ENCODE measurements at places on chromosomes 2 and 18. TPM values are rescaled to one million over a fixed set of nuclear protein-coding genes. Genes with fewer than 3 reads are reported as not detected.
A peak's percentile ranks its signal among the peaks of the same experiment; 100 is the strongest.

- no peak for DNase-seq
Observed at GRCh38 chr2:206873423-206873822, 65.9 kb upstream of the CPO start.

- no peak for DNase-seq
Observed at GRCh38 chr2:138430181-138430580, 71.4 kb upstream of the SPOPL start.

- no peak for DNase-seq
Observed at GRCh38 chr2:35963824-35964223, 391.8 kb upstream of the CRIM1 start.

GRCh38 chr2:218631837-218632236 is 24.1 kb downstream of the PLCD4 start:
- DNase-seq = no peak

GRCh38 chr2:75100801-75101151 is 98.5 kb downstream of the TACR1 start:
- DNase-seq = no peak

DNA sequence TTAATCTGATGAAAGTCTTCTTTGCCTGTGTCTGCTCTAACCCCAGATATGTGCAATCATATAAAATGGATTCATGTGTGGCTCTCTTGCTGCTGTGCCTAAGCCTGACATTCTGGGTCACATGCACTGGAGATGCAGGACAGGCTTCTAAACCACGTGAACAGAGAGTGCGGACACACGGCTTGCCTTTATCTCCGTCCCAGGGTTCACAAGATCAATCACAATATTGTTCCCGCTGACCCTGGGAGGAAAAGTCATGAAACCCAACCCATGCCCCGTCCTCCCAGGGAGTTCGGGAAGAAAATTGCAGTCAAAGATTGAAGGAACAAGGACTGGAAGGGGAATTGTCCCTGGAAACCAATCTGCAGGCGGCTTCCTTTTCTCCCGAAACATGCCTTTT is 74.8 kb downstream of the VAPA start:
- DNase-seq = no peak

DNA sequence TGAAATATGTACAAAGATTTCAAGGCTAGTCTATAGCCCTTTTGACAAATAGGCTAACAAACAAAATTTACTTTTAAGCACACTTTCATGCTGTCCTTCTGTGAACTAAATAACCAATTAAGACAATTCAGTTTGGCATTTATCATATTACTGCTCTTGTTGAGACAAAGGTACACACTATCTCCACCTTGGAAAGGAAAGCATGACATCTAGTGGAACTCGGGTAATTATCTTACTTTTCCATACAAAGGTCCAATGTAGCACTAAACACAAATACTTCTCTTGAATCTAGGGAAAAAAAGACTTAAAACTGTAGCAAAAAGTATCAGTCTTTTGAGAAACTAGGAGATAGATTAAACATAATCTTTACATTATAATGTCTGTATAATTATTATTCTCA is 125.0 kb upstream of the CD226 start:
- DNase-seq = peak; percentile 30

DNA sequence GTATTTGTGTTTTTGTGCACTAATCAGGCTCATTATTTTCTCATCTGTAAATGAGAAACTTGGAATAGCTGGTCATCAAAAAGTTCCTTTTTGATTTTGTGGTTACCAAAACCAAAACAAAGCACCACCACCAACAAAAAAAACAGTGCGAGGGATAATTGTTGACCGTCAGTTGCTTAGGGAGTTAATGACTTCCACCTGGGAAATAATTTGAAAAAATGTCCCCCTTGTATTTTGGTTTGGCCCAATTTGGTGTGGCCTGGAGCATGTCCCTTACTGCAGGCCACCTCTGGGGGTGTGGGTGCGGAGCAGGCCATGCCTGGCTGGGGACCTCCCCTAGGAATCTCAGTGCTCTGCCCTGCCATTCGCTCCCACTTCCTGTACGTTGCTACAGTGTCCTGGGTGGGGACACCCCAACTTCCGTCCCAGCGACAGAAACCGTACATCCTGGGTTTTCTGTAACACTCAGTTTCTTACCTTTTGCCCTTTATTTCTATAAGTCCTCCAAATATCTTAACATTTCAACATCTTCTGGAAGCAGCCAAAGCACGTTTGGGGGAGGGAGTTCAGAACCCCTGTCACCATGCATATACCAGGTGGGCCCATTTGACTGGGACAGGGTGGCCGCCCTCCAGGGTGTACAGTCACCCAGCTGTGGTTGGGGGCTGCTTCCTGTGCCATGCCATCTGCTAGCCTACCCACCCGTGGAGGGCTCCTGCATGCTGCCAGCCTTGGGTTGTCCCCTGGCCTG is 31.3 kb downstream of the NCK2 start:
- DNase-seq = no peak

DNA sequence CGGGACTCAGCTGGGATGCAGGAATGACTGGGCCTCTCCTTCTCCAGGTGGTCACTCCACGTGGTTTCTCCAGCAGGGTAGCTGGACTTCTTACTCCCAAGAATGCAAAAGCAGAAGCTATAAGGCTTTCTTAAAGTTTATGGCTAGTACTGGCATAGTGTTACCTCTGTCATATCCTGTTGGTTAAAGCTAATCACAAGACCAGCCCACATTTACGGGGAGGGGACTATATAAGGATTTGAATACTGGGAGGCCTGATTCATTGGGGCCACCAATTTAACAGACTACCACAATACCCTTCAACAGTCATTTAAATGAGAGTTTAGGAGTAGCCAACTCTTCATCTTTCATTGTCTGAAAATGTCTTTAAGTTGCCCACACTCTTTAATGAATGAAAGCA is 94.4 kb upstream of the TSPYL6 start:
- no peak for DNase-seq

GRCh38 chr2:235191486-235191885 is 239.7 kb downstream of the SH3BP4 start:
- DNase-seq = no peak

- DNase-seq = no peak
Observed at GRCh38 chr18:44423814-44424644, 256.7 kb upstream of the SETBP1 start.

GRCh38 chr18:8003878-8004675 is 437.0 kb downstream of the PTPRM start:
- no peak for DNase-seq

DNA sequence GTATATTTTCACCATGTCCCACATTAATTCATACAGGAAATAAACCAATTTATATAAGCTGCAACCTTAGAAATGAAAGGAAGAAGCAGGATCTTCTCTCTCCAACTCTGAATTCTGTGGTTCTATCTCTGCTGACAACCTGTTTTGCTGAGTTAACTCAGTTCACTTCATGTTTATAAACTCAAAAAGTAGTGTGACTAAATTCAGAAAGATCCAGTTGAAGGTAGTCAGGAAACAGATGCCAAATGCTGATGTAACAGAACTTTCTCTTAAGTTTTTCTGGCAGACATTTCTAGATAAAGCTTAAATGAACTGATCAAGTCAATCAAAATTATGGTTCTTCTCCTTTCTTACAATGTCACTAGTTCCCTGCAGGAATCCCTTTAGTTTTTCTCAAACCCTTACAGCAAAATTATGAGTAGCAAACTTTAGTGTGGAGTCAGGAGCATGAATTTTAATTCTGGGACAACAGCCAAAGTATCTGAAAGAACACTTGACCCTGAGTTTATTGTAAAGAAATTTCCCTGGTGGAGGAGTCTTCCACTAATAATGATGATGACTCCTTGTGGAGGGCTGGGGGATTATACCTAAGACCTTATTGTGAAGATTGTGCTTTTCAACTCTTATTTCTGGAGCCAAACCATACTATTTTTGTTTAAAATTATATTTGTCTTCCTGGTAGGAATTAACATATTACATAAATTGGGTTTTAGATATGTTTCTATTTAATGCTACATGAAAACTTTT is 216.9 kb downstream of the MYO3B start:
- DNase-seq = no peak

GRCh38 chr2:29326926-29327325 is 211.7 kb downstream of the CLIP4 start:
- no peak for DNase-seq

GRCh38 chr2:117851969-117852368 is 37.5 kb downstream of the DDX18 start:
- DNase-seq = no peak

- no peak for DNase-seq
Observed at GRCh38 chr2:155690785-155691184, 641.7 kb downstream of the NR4A2 start.

DNA sequence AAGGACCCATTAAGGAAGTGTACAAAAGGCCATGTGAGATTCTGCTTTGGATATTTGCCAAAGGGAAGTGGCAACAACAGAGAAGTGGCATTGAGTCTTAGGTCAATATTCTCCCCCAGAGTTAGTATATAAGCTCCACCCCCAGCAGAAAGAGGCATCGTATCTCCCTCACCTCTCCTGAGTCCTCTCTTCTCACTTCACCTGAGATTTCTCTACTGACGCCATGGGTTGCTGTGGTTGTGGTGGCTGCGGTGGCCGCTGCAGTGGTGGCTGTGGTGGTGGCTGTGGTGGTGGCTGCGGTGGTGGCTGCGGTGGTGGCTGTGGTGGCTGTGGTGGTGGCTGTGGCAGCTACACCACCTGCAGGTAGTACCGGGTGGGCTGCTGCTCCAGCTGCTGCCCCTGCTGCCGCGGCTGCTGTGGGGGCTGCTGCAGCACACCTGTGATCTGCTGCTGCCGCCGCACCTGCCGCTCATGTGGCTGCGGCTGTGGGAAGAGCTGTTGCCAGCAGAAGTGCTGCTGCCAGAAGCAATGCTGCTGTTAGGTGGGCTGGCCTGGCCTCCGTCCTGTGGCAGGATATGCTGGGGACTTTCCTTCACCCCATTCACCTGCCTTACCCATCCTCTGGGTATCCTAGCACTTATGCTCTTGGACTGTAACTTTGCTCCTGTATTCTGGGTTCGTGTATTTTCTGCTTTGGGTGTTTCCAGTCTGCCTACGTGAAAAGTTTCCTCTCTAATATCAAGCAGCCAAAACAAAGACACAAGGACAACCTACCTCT is 5.9 kb downstream of the SCYGR3 start:
- DNase-seq = no peak

DNA sequence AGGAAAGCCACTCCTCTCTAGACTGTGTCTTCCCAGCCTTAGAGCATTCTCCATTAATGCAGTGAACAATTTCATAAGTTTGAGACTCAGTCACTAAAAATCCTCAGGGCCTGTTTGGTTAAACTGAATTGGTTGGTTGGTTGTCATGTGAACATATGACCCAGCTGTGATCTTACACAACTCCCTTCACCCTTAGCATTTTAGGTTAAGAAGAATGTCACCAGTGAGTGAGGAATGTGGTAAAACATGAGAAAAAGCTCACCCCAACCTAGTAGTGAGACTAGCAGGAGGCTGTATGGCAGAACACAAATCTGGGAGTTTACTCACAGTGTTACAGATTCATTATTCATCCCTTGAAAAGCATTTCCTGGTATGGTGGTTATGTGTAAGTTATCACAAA is 32.4 kb downstream of the LHCGR start:
- no peak for DNase-seq

GRCh38 chr2:58435246-58435645 is 194.1 kb upstream of the FANCL start:
- no peak for DNase-seq

DNA sequence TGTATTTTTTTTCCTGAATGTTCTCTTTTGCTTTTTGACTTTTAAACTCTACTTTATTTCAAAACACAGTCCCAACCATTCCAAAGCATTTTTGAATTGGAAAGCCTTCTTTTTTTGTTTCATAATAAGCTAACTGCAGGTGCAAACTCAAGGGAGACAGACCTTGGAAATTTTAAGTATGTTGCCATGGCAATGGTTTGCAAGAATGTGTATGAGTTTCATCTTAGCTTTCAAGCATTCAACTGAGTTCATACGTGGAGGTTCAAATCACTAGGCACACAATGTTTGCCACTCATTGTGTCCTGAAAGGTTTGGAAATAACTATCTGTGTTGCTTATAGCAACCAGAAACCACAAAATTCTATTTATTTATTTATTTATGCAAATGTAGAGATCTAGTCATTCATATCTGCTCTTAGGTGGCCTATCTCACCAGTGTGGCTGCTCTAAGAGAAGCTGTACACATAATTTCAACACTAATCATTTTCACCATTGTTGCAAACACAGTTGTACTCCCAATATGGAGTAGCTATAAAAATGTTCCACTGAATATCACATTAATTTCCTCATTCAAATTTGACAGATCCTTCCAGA is 805.7 kb upstream of the FSHR start:
- DNase-seq = no peak

DNA sequence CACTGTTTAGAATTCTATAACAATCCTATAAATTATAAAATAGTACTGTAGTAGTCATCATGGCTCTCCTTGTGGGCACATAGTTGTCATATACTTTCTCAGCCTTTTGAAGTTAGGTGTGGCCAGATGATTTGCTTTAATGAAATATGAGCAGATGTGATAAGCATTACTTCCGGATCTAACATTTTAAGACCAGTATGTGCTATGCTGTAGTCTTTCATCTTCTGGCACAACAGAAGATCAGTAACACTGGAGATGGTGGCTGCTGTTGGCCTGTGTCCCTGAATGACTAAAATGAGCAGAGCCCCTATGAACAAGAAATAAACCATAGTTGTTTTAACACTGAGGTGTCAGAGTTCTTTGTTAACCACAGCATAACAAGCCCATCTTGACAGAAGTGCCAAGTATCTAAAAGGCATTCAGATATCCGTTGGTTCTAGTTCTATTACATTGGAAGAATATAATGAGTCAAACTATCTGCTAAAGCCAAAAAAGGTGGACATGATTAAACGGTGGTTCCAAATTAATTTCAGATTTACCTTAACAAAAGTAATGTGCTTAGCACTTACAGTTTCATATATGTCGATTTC is 6.3 kb downstream of the MEX3C start:
- no peak for DNase-seq

GRCh38 chr2:39246382-39246980 is 2.7 kb upstream of the CDKL4 start:
- no peak for DNase-seq

GRCh38 chr2:69668598-69668997 is 25.1 kb upstream of the AAK1 start:
- DNase-seq = no peak

DNA sequence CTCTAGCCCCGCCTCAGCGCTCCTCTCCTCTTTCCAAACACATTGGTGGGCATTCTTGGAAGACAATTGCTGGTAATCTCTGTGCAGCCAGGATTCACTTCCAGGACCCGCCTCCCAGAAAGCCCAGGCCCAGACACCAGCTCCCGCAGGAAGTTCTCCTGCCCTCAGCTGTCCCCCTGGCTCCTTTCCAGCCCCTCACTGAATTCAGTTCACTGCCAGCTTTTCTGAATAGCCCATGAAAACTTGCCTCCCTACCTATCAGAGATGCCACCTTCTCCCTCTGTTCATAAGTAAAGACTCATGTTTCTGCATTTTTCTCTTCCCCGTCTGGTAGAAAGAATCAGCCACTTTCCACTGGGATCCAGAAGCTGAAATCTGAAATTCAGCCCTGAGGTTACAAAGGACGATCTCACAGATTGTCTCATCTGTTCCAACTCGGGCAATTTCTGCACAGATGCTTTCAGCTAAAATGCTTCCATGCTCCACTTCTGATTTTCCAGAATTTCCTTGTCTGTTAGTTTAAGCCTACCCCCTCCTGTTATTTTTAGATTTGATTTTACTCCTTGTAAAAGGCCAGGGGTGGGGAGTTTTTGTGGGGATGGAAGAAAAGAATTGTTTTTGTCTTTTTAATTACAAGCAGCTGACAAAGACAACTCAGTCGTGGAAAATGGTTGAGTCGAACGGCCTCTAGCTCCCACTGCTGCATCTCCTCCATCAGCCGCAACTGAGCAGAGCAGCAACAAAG is 98.1 kb downstream of the SP3 start:
- DNase-seq = no peak

The DNAJC5G gene
- 2.0 TPM for polyA plus RNA-seq

The CABLES1 gene
- 24.8 TPM for polyA plus RNA-seq

The CD8B gene
- polyA plus RNA-seq = 0.88 TPM

The TXNDC2 gene
- polyA plus RNA-seq = not detected
